ENCODE measurements at places on chromosomes 2 and 18.

- DNase-seq: no peak
These were observed 65.3 kb upstream of the SMIM21 start for GRCh38 chr18:75492852-75493251.

DNA sequence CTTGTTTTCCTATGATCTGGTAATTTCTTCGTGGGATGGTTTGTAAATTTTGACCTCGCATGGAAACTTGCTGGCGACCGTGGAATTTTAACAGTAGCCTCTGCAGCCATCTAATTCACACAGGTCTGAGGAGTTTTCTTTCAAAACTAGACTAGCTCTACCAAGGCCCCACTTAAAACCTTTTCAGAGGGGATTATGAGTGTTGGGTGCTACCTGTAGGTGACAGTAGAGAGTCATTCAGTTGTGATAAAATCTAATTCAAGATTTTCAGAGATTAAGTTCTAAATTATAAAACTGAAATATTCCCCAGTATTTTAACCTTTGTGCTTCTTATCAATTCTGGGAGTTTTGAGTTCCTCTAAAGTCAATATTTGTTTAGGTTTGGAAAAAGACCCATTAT lies 31.0 kb downstream of the THSD7B start:
- no peak for DNase-seq

GRCh38 chr2:173124441-173124840 lies 48.8 kb downstream of the MAP3K20 start:
- no peak for DNase-seq

- no peak for DNase-seq
These were observed 164.2 kb downstream of the INHBB start for GRCh38 chr2:120509991-120510735.

GRCh38 chr2:126482582-126483464 lies 173.1 kb upstream of the GYPC start:
- DNase-seq: no peak

- no peak for DNase-seq
These were observed 536.1 kb upstream of the RAB6C start for GRCh38 chr2:129443235-129443864.

DNA sequence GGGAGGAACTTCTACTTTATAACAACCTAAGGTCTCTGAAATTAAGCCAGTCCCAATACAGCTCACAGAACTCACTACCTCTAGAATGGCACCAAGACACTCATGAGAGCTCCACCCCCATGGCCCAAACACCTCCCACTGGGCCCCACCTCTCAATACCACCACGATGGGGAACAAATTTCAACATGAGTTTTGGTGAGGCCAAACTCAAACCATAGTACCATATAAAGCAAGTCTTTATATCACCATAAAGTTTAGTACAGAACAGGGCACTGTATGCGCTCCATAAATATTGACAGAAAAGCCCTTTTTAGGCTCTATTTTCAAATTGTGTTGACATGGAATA lies 3.3 kb downstream of the AFG3L2 start:
- DNase-seq: no peak

DNA sequence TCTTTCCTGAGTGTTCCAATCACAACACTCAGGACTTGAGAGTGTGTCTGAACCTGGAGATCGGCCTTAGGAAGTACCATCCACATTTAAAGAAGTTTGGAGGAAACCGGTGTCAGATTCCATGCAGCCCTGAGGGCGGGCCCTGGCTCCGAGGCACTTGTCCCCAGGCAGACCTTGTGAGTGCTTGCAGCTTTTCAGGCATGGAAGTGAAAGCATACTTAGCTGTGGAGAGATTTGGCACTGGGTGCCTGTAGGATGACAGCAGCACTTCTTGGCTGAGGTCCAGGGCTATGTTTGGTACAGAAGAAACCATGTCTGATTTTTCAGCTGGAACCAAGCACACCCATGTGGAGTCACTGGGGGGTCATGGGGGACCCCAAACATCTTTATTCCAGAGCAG lies 230.8 kb downstream of the SEPTIN10 start:
- no peak for DNase-seq

- no peak for DNase-seq
These were observed 105.1 kb upstream of the ITGB6 start for GRCh38 chr2:160305081-160305750.

- no peak for DNase-seq
These were observed 28.4 kb downstream of the FBXO48 start for GRCh38 chr2:68438455-68439303.

DNA sequence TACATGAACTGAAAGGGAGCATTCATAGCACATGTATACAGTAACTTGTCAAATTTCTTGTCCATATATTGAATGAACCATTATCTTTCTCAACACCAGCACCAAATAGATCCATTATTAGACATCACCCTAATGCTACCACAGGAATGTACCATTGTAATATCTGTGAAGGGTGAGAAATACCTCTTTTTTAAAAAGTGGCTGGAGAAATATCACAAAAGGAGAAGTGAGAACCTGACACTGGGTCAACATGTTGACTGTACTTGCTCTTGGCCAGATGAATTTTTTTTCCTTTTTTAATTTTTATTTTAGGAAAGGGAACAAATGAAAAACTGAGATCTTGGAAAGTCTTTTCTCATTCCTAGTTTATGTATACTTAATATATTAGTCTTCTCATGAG lies 63.5 kb downstream of the CAVIN2 start:
- DNase-seq: no peak

DNA sequence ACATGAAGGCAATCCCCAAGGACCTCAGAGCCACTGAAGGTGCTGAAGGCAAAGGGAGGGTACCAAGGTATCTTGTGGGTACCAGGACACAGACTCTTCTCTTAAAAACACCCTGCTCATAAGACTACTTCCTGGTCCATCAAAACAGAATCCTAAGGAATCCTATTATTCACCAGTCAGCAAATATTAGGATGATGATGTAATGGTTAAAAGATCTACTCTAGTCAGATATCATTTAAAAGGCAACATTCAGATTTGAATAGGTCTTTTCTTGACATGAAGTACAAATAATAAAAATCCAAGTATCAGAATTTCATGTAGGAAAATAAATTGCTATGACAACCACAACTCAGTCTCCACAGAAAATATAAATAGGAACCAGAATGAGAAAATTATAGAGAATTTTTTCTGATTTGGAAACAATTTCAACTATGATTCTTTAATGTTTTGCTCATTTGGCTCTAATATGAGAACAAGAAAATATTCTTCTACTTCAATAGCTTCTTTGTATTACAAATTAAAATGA lies 77.8 kb upstream of the ZNF397 start:
- no peak for DNase-seq

- no peak for DNase-seq
These were observed 23.5 kb downstream of the CAPN14 start for GRCh38 chr2:31193806-31194205.

GRCh38 chr2:148622366-148622765 lies 22.2 kb upstream of the EPC2 start:
- no peak for DNase-seq

GRCh38 chr2:160920791-160921303 lies 239.4 kb upstream of the TANK start:
- peak; percentile 52 for DNase-seq

GRCh38 chr2:44135771-44136170 lies 32.9 kb upstream of the PPM1B start:
- DNase-seq: no peak

- DNase-seq: no peak
These were observed 3.7 kb upstream of the SERPINB10 start for GRCh38 chr18:63903851-63904570.

- no peak for DNase-seq
These were observed 56.8 kb downstream of the ASAP2 start for GRCh38 chr2:9263428-9263827.

DNA sequence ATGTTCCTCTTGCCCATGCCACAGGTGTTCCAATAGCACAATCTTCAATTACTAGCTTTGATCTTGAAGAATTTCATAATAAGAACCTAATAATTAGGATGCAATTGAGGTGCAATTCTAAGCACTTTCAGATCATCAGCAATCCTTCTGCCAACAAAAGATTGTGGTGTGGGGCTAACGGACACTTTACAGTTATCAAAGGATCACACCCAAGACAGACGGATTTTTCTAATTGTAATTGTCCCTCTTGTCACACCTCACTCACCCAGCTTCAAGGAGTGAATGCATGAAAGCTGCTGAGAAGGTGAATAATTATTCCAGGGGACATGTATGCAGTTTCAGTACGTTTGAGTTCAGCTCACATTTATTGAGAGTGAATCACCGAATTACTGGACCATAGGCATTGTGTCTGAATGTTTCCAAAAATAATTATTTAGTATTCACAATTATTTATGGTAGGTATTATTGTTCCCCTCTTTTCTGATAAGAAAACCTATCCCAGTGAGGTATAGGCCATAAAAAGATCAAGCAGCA lies 438.5 kb upstream of the TRIB2 start:
- no peak for DNase-seq

DNA sequence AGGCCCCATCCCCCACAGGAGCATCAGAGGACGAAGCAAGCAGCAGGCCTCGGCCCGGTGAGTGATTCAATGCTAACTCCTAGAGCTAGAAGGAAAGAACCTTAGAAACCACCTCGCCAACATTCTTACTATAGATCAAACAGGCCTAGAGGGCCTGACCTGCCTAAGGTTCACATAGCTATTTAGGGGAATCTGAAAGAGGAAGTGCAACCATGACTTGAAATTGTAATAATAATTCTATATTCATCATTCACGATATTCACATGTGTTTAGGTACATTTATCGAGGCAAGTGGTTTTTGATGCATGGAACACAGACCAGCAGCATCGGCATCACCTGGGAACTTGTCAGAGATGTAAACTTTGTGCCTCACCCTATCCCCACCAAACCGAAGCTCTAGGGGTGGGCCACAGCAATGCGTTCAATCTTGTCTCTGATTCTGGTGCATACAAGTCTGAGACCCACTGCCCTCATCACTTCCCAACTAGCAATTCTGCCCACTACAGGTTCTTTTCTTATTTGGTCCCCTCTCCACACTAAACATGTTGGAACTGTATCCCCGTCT lies 78.0 kb upstream of the DNMT3A start:
- no peak for DNase-seq
